A673 (cell line): ENCODE measurements at places on chromosomes 4 and X.
A peak's percentile ranks its signal among the peaks of the same experiment; 100 is the strongest.

GRCh38 chr4:128393101-128393704 lies 105.6 kb upstream of the PGRMC2 start:
- DNase-seq = peak; percentile 37

- no peak for DNase-seq
Measured at GRCh38 chrX:152306331-152306730, 144.8 kb downstream of the GABRA3 start.

GRCh38 chr4:26864899-26865298 lies 4.3 kb downstream of the STIM2 start:
- no peak for DNase-seq

DNA sequence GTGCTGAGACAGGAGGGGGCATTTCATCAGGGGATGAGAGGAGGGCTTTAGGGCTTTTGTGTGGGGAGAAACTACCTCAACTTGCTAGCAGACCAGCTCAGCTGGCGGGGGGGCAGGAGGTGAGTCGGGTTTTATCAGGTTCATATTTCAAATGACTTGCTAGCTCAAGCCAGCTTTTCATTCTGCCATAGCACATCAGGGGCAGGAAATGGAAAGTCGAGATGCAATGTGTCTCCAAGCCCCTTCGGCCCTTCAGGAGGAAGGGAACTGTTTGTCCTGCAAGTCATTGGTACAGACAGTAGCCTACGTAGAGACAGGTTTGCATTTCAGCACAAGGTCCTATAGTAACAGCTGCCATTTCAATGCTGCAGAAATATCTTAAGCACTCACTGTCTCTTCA lies 194.1 kb downstream of the PTTG2 start:
- DNase-seq = no peak

DNA sequence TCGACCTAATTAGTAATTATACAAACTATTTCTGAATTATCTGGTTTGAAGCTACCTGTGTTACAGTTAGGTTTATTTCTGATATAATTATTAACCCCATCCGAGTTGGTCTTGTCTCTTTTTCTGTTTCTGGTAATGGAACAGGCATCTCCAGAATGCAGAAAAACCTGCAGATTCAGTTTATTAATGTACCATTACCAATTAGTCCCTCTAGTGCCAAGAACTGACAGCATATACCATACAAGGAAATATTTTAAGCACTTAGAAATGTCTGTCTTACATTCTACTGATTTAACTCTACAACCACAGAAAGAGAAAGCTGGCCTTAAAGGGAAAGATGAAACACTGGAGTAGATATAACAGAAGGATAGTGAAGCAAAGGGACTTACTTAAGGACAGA lies 570.6 kb downstream of the CENPC start:
- DNase-seq = no peak

GRCh38 chrX:670645-671044 lies 40.1 kb downstream of the SHOX start:
- no peak for DNase-seq

GRCh38 chr4:180909279-180909678 lies 1333.9 kb upstream of the TENM3 start:
- DNase-seq = peak; percentile 37

GRCh38 chr4:115279330-115279729 lies 165.9 kb upstream of the NDST4 start:
- no peak for DNase-seq

- no peak for DNase-seq
Measured at GRCh38 chr4:2281575-2282343, 19.9 kb upstream of the MXD4 start.

GRCh38 chrX:139126493-139126892 lies 404.0 kb upstream of the F9 start:
- peak; percentile 66 for DNase-seq

- DNase-seq = no peak
Measured at GRCh38 chrX:39264023-39264422, 462.8 kb downstream of the MID1IP1 start.

DNA sequence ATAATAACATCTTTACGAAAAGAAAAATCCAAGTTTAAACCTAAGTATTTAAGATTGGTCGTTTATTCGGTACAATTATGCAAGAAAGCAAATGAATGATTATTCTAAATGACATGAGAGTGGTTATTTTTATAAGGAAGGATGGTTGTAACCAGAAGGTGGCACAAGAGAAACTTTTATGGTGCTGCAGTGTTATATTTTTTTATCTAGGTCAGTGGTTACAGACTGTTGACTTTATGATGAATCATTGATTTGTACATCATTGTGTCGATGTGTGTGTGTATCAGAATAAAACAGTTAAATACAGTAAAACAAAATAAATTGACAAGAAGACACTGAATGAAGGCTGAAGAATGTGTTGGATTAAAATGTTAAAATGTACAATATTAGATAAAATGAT lies 9.8 kb downstream of the DCAF8L2 start:
- no peak for DNase-seq

DNA sequence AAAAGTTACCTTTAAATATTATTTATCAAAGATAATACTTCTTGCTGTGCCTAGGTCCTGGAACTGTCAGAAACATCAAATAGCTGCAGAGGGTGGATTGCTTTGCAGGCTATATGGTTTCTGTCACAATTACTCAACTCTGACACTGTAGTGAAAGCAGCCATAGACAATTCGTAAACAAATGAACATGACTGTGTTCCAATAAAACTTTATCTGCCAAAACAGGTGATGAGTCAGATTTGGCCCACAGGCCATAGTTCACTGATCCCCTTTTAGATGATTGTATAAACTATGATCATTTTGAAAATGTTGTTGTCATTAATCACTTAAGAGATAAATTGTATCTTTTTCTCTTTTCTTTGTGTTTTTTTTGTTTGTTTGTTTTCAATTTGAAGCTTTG lies 8.4 kb upstream of the MEPE start:
- no peak for DNase-seq

GRCh38 chr4:113336556-113336955 lies 287.1 kb downstream of the ANK2 start:
- no peak for DNase-seq

DNA sequence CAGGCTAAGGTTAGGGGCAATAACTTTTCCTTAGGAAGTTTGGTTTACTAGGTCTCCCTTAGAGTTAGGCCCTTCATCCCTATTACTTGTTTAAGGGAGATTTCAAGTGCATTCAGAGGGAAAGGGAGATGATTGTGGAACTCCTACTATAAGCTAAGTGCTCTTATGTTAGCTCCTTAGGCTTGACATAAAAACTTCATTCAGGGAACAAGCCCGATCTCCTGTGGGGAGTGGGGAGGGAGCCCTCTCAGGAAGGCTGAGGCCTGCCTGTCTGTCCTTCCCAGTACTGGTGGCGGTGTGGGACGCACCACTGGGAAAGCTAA lies 8.0 kb downstream of the KLF3 start:
- no peak for DNase-seq
